Spinal cord (tissue), 10 donors: ENCODE measurements at places on chromosomes 12 and 14. TPM values are rescaled to one million over a fixed set of nuclear protein-coding genes. Genes with fewer than 3 reads are reported as not detected.

- no peak for DNase-seq
Observed at GRCh38 chr12:517538-517937, 57.8 kb downstream of the B4GALNT3 start.

DNA sequence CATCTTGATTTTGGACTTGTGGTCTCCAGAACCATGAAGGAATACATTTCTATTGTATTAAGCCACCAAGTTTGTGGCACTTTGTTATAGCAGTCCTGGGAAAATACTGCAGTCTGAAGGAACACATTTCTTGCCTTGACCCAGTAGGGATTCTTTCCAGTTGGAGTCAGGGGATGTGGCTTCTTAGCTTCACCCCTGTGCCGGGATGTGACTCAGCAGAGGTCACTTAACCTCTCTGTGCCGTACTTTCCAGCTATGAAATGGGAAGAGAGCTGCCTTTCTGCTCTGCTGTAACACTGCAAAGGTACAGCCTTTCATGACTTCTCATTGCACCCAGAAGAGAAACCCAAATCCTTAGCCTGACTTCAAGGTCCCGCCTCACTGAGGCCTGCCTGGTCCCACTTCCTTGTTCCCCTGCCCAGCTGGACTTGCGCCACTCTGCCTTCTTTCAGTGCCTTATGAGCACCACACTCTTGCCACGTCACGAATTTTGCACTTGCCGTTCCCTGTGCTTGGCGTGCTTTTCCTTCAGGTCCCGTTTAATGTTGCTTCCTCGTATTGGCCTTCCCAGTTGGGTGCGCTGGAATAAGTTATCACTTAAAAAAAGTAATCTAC lies 24.2 kb downstream of the CHST11 start:
- DNase-seq: no peak

- no peak for DNase-seq
Observed at GRCh38 chr12:5881666-5882065, 63.4 kb downstream of the ANO2 start.

DNA sequence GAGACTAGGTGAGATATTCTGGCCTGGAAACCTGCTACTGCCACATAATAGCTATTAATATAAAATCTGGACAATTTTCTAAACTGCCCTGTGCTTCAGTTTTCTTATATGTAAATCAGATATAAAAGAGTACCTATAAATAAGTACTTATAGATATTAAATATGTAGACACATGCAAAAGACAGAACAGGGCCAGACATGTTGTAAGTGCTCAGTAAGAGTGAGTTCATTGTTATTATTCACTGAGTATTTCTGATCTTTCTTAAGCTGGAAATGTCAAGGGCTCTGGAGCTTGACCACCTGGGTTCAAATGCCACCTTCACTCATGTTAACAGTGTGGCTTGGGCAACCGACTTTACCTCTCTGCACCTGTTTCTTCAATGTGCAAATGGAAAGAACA lies 179.8 kb downstream of the GALC start:
- no peak for DNase-seq

GRCh38 chr12:113142886-113143332 lies 6.6 kb upstream of the CFAP73 start:
- DNase-seq: no peak

DNA sequence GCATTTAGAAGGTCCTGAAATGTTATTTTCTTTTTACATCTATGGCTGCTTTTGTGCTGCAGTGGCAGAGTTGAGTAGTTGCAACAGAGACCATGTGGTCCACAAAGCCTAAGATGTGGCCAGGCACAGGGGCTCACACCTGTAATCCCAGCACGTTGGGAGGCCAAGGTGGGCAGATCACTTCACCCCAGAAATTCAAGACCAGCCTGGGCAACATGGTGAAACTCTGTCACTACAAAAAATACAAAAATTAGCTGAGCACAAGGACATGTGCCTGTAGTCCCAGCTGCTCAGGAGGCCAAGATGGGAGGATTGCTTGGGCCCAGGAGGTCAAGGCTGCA lies 13.4 kb downstream of the USP30 start:
- DNase-seq: no peak

- no peak for DNase-seq
Observed at GRCh38 chr14:103724116-103724515, 8.5 kb downstream of the ZFYVE21 start.

- DNase-seq: no peak
Observed at GRCh38 chr14:78829274-78829673, 659.1 kb downstream of the NRXN3 start.

Gene C3AR1
- total RNA-seq: 14.8 TPM

Gene BMAL2
- total RNA-seq: 31.7 TPM

Gene B3GNT4
- total RNA-seq: 6.0 TPM

Gene TMEM229B
- 26.9 TPM for total RNA-seq

Gene EIF2S3B
- total RNA-seq: 0.59 TPM

Gene TMEM106C
- total RNA-seq: 120 TPM
